SHP77 (cell line): ENCODE measurements at places on chromosomes 16 and 17.

DNA sequence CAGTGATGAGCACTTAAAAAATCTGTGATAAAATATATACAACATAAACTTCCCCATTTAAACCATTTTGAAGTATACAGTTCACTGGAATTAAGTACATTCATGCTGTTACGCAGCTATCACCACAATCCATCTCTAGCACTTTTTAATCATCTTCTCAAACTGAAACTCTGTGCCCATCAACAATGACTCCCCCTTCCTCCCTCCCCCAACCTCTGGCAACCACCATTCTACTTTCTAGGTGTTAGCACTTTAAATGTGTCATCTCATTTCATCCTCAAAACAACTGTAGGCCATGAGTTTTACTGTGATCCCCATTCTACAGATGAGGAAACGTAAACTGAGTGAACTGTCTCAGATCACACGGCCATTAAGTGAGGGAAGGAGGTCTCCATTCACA is 13.8 kb upstream of the TMEM98 start:
- no peak for DNase-seq

DNA sequence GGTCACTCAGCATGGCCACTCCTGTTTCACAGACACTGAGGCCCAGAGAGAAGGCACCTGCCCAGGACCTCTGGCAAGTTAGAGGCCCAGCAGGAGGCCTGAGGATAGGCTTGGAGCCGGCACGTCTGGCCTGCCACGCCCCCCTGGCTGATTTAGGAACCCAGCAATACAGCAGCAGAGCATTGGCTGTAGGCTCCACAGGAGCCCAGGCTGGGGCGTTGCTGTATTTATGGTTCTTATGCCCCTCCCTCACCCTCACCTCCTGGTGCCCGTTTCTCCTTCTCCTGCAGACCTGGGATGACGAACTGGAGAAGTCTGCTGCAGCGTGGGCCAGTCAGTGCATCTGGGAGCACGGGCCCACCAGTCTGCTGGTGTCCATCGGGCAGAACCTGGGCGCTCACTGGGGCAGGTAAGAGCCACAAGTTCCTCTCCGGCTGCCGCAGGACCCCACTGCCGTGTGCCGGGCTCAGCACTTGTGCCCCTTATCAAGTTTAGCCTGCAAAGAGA is 25.8 kb downstream of the CRISPLD2 start:
- DNase-seq, result no peak

- no peak for DNase-seq
Observed at GRCh38 chr17:1616101-1616500, 12.5 kb downstream of the SLC43A2 start.

- DNase-seq, result no peak
Observed at GRCh38 chr17:14340857-14341754, 40.2 kb downstream of the HS3ST3B1 start.

- DNase-seq, result no peak
Observed at GRCh38 chr17:3962217-3962964, 1.8 kb downstream of the ATP2A3 start.

DNA sequence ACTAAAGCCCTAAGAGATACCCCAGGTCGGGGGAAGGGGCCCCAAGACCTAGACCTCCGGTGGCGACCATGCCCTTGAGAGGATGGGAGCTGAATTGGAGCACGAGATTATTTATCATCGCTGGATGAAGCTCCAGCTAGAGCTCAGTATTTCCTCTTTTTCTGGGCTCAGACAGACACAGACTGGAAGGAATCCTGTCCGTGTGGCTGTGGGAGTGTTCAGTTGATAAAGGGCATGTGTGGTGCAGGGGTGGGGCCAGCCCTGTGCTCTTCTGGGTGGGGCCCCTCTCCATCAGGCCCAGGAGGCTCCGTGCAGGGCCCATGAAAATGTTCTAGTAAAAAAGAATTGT is 6.3 kb upstream of the CBX4 start:
- no peak for DNase-seq

GRCh38 chr16:22203091-22203490 is 3.0 kb upstream of the EEF2K start:
- DNase-seq, result no peak
